Kidney epithelial cell (primary cell): ENCODE measurements at places on chromosomes 2 and 18. TPM values are rescaled to one million over a fixed set of nuclear protein-coding genes. Genes with fewer than 3 reads are reported as not detected.

GRCh38 chr2:214515111-214515510 lies 104.3 kb downstream of the VWC2L start:
- DNase-seq: no peak

DNA sequence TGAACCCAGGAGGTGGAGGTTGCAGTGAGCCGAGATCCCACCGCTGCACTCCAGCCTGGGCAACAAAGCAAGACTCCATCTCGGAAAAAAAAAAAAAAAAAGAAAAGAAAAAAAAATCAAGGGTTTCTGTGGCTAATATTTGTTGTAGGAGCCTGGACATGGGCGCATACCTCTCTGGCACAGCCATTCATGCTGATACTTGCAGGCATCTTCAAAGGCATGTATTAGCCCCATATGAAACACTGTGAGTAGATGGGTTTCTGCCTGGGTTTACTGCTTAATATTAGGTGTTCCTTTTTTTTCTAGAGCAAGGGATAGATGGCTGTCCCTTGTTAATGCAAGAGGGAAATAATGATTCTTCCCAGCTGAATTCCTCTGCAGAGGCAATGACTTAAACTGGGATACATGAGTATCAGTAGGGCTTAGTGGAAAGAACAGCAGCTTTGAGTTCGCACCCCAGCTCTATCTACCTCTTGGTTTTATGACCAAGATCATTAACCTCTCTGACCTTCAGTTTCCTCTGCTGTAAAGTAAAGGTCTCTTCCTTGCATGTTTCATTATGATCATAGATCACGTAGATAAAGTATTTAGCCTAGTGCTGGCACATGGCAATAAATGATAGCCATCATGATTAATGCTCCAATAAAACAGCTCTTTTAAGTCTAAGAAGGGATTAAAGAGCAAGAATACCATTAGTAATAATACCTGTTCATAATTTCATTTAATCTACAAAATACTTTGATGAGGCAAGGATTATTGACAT lies 4.5 kb upstream of the ATL2 start:
- DNase-seq: no peak

- no peak for DNase-seq
These were observed 194.4 kb upstream of the SPRED2 start for GRCh38 chr2:65626831-65627230.

MARS2 gene
- total RNA-seq: 11.9 and 14.0 TPM in 2 replicates

GRCh38 chr2:205293559-205293958 lies 388.7 kb upstream of the NRP2 start:
- DNase-seq: no peak

GPR45 gene
- not detected in 2 replicates for total RNA-seq

DNA sequence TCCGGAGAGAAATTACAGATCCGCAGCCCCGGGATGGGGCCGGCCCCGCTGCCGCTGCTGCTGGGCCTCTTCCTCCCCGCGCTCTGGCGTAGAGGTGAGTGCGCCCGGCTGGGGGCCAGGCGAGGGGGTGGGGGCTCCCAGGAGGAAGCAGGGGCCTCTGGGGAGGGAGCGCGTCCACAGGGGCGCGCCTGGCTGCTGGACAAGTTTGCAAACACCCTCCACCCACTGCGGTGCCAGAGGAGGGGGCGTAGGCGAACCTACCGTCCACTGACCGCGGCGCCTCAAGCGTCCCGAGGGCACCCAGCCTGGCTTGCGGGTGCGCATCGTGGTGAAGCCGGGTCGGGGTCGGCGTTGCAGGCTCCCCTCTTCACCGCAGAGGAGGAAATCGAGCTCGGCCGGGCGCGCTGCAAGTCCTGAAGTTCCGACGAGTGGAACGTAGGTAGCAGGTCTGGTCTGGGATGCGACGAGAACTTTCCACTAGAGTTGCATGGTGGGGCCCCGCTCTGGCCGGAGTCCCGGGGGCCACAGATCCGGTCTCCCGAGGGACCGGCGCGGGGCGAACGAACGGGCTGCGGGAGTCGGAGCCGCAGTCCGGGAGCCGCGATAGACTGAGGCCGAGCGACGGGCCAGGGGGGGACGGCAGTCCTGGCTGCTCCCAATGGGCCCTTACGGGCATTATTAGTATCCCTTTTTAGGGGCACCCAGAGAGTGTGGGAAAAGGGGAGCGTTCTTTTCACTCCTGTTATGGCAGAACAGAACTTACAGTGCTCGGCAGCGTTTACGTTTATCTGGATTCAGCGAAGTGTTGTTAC lies 502 bp downstream of the MERTK start:
- no peak for DNase-seq

TCF4 gene
- total RNA-seq: 9.4 and 15.7 TPM in 2 replicates

DSG4 gene
- not detected in 2 replicates for total RNA-seq

DNA sequence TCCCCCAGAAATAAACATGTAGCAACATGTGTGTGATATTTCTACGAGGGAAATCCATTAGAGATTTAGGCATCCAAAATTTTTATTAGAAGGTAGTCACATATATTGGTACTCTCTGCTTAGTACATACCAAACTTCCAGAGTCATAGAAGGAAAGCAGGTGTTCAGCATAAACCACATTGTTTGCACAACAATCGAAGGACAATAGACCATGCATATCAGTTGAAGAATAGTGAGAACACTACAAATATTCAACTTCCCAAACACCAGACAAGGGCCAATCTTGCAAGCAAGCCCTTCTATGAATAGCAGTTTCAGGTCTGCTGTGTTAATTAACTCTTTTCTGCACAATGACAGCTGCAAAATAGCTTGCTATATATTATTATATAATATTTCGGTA lies 702.2 kb downstream of the ERBB4 start:
- no peak for DNase-seq

DNA sequence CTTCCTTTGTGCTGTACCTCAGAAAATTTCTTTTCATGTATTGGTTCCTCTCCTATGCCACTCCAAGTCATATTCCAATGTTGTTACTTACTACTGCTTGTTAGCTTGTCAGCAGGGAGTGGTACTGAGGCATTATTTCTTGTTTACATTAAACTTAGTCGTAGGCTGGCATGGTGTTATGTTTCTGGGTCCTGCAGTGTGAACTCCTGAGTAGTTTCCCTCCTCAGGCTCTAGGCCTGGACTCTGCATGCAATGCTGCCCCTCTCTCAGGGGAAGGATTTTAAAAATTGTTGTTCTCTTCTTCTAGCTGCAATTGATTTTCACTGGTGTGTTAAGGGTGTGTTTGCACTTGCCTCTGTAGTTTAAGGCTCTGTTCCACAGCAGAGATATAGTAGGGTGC lies 671.6 kb downstream of the PLCL1 start:
- DNase-seq: no peak

DNA sequence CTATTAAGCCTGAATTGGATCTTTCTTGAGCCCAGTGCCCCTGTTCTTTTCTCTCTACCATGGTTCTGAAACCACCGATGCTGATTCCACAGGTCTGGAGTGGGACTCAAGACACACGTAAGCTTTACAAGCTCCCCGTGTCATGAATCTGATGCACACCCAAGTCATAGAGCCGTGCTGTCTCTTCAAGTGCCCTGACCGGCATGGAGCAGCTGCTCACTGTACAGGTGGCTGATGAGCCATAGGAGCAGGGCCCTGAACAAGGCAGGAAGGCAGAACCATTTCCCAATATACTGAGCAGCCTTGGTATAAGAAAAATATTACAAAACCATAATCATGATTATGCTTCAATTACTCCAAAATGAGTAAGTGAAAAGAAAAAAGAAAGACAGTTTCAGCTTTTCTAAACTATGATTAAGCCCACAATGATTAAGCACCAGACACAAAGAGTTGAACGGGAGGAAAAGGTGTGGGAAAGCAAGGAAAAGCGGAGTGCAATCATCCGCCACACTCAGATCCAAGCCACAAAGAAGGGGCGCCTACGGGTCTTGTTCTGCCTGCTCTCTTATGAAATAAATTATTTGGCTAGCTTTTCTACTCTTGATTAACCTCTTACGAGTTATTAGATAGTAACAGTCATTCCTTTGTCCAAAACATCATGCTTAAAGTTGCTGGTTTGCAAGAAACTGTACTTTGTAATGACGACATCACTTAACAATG lies 41.7 kb downstream of the NOL10 start:
- no peak for DNase-seq

DNA sequence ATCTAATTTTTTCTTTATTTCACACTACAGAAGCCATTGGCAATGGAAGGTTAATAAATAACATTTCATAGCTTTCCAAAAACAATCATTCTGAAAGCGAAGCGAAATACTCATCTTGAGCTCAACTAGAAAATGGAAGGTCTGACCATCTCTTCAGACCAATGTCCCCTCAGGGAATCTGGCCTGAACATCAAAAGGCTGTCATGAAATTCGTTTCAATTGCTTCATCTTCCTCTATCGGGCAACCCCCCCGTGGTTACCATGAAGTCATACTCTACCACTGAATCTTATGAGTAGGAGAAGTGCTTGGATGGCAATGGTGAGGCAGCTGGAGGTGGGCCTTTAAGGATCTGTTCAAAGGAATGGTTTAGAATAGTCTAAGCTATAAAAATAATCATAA lies 22.9 kb upstream of the CYTIP start:
- no peak for DNase-seq

HOXD3 gene
- total RNA-seq: 5.4 and 9.2 TPM in 2 replicates

SERPINB7 gene
- total RNA-seq: 2.2 and 3.1 TPM in 2 replicates

MYL1 gene
- not detected in 2 replicates for total RNA-seq

- no peak for DNase-seq
These were observed 365.2 kb downstream of the DSEL start for GRCh38 chr18:67151366-67151765.

- no peak for DNase-seq
These were observed 190.4 kb downstream of the NRP2 start for GRCh38 chr2:205872716-205873115.

UGT1A9 gene
- total RNA-seq: not detected in 2 replicates

GRCh38 chr2:173238385-173238784 lies 116.3 kb upstream of the CDCA7 start:
- DNase-seq: no peak
